ENCODE measurements at places on chromosomes 5 and 9. TPM values are rescaled to one million over a fixed set of nuclear protein-coding genes. Genes with fewer than 3 reads are reported as not detected.

The CATSPER3 gene
- polyA plus RNA-seq: 0.12 TPM

The MROH2B gene
- not detected for polyA plus RNA-seq

The PCDHGB1 gene
- 1.9 TPM for polyA plus RNA-seq

The DNAH5 gene
- 1.7 TPM for polyA plus RNA-seq

The TLX3 gene
- not detected for polyA plus RNA-seq

The GNA14 gene
- 0.03 TPM for polyA plus RNA-seq
